ENCODE measurements at places on chromosomes 3 and 15.

- DNase-seq = no peak
Observed at GRCh38 chr3:30982416-30983075, 88.1 kb upstream of the GADL1 start.

DNA sequence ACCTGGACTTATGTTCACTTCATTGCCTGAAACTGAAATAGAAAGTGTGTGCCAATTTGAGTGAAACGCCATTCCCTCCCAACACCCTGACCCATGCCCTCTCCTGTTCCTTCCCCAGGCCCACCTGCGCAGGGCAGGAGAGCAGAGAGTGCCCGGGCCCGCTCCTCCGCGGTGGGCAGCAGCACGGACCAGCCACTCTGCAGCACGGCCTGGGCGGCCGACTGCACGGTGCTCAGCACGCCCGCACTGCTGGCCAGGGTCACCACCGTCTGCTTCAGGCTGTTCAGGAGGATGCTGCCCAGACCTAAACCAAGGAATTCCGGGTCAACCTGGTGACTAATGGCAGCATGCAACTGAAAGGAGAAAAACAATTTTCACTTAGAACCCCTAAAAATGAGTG is 66.0 kb downstream of the HERC2 start:
- DNase-seq = no peak

GRCh38 chr15:42364529-42364928 is 5.2 kb downstream of the CAPN3 start:
- DNase-seq = no peak

DNA sequence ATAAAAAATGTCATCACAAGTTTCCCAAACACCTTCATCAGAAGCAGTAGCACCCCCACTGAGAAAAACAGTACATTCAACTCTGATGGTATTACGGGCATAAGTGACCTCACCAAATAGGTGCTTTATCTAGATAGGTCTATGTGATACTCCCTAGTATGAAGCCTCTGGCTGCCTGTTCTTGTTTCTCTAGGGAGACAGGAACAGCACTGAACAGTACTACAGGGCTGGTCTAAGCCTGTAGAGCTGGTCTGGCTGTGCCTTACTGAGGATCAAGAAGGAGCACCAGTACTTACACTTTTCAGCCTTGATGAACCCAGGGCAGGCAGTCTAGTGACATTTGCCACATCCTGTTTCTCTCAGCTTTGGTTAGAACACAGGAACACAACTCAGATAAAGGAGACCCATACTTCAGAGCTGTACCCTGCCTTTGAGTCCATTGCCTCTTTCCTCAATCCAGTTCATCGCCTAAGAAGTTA is 35.9 kb downstream of the OXNAD1 start:
- DNase-seq = peak; percentile 52

DNA sequence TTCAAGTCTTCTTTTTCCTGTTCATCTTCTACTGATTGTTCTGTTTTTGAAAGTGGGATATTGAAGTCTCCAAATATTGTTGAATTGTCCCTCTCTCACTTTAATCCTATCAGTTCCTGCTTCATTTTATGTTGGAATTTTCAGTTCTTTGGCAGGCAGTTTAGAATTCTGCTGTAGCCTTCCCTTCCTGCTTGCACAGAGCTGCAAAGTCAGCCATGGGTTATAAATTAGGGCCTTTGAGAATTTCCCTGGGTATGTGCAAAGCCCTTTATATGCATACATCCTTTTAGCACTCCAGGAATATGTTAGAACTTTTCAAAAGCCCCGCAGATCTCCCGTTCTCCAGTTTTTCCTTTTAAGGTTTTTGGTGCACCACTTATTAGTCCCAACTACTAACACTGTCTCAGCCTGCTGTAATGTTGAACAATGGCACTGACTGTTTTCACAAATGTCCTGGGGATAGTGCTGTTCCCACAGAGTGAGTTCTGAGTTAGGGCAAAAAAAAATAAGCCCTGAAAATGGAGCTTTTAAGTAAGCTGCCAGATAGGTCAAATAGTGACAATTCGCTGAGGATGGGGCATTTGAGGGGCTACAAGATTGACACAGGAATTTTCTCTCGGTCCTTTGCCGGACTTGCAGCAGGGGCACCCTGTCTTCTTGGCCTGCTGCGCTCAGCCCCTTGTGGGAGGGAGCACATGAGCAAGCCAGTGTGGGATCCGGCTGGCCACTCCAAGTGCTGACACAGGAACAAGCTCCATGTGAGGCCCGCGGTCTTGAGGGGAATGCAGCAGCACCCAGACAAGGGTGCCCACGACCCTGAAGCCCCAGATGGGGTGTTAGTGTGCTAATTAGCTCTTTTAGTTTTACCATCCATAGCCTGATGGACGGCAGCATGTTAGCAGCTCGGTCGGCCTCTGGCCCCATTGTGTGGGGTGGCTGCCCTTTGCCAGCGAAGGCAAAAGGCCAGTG is 96.0 kb downstream of the VPS8 start:
- no peak for DNase-seq

DNA sequence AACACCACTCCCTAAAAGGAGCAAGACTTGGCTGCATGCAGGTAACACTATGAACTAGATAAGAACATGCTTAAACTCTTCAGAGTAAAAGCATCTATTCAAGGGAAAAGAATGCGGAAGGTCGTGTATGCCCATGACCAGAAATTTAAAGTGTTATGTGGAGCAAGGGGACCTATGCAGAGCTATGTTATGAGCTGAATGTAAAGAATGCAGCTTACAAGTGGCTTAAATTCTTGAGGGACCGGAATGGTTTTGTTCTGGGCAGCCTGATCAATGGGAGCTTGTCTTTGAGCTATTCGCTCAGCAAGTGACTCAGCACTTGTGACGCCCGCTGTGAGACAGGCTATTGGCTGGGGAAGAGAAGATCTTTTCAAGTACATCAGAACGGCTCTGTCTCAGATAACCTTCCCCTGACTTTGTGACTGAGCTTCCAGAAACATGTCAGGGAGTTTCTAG is 367.5 kb upstream of the THBS1 start:
- DNase-seq = no peak

DNA sequence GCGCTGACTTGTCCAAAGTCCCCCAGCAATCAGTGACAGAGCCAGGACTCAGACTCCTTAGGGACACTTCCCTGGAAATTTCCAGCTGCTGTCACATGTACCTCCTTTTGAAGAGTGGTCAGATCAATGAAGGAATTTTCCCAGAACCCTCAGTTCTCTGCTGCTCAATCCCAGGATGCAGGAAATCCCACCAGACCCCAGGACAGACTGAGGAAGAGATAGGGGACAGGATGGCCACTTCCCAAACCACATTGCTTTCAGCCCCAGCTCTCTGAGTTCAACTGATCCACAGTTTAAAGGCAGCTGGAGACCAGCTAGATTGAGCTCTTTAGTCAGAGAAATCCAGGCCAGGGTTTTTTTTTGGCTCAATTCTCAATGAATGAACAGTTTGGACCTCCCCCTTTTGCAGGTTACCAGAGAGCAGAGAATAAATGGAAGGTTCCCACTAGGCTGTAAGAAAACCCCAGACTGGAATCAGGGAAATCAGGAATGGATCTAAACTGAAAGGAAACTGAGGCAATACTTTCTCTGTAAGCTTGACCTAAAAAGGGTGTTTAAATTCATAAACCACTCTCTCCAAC is 1.5 kb downstream of the CYP1A1 start:
- peak; percentile 16 for DNase-seq

- no peak for DNase-seq
Observed at GRCh38 chr3:122198966-122199365, 15.5 kb downstream of the CASR start.

GRCh38 chr15:39205506-39206371 is 375.1 kb upstream of the THBS1 start:
- DNase-seq = no peak

- peak; percentile 3 for DNase-seq
Observed at GRCh38 chr3:124730941-124731297, 667 bp downstream of the UMPS start.

DNA sequence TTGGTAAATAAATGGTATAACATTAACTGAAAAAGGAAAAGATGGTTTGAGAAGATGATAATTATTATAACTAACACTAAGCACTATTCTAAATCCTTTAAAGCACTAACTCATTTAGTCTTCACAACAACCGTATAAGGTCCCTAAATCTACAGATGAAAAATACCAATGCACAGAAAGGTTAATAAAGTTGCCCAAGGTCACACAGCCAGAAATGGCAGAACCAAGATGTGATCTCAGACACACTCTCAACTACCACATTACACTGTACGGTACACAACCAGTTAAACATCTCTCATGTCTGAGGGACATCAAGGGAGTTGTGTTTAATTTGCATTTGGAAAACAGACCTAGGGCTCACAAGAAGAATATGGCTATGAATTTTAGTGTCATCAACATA is 23.1 kb downstream of the RAB27A start:
- DNase-seq = no peak

- DNase-seq = no peak
Observed at GRCh38 chr3:38644662-38645053, 4.8 kb downstream of the SCN5A start.

DNA sequence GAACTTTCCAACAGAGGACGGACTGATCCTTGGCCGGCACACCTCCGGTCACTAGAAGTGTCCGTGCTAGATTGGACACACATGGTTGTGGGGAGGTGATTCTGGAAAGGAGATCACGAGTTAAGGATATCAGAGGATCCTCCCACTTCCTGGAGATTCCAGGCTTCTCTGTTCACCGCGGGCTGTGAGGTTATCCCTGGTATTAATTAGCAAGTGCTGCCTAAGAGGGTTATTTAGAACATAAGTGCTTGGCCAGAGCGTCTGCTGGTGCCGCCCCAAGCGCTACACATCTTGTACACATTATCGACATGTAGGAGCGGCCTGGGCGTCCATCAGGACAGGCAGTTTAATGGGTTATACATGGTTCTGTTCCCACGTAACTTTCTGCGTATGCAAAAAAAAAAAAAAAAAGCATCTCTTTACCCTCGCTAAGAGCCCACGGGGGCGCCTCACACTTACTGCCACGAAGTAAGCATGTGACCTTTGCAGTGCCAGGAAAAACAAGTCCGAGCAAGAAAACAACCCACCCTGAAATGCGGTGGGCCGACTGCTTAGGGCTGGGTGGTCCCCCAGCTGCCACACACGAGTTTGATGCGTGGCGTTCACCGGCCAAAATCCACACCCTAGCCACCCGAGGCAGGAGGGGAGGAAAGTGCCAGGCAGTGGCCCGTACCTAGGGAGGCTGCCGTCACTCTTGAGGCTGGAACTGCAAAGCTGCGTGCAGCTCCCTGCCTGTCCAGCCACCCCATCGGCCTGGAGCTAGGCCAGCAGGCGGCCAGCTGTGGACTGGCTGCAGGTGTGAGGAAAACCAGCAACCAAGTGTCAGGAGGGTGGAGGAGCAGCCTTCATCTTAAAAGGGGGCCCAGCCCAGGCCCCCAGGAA is 78.0 kb downstream of the CPN2 start:
- DNase-seq = no peak

DNA sequence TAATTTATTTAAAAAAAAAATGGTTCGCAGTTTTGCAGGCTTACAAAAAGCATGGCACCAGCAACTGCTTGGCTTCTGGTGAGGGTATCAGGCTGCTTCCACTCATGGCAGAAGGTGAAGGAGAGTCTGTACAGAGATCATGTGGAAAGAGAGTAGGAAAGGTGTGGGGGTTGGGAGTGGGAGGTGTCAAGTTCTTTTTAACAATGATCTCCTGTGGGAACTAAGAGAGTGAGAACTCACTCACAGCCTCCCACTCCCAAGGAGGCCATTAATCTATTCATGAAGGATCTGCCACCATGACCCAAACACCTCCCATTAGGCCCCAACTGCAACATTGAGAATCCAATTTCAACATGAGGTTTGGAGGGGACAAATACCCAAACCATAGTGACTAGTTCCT is 21.1 kb upstream of the ACTL6A start:
- DNase-seq = no peak
